ENCODE measurements at places on chromosomes 7 and 10. TPM values are rescaled to one million over a fixed set of nuclear protein-coding genes. Genes with fewer than 3 reads are reported as not detected.

DNA sequence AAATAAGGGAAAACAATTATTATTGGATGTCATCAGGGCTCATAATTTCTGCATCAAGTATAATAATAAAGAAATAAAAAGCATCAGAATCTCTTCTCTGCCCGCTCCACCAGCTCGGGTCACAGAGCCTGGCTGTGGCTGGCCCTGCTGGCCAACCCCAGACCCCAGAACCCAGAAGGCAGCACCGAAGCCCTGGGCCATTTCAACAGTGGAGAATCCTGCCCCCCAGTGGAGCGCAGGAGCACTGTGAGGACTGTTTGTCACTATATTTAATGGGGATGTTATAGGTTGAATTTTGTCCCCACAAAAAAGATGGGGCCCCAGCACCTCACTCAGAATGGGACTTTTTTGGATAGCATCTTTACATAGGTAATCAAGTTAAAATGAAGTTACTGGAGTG lies 27.3 kb downstream of the DENND11 start:
- no peak for DNase-seq

Gene KCNK18
- total RNA-seq = not detected

DNA sequence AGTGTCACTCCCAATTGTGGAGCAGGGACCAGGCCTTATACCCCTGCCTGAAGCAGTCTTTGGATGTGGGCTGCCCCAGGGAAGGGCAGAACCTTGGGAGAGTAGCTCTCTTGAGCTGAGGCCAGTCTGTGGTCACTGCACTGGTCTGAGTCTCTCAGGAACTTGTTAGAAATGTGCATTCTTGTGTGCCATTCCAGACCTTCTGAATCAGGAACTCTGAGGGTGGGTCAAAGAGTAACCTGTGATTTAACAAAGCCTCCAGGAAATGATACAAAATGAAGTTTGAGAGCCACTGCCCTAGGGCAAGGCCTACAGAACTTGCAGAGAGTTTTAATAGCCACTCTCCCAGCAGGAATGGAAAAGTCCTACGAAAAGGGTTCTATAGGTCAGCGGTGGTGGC lies 68.1 kb downstream of the LYZL1 start:
- DNase-seq = peak; percentile 96

DNA sequence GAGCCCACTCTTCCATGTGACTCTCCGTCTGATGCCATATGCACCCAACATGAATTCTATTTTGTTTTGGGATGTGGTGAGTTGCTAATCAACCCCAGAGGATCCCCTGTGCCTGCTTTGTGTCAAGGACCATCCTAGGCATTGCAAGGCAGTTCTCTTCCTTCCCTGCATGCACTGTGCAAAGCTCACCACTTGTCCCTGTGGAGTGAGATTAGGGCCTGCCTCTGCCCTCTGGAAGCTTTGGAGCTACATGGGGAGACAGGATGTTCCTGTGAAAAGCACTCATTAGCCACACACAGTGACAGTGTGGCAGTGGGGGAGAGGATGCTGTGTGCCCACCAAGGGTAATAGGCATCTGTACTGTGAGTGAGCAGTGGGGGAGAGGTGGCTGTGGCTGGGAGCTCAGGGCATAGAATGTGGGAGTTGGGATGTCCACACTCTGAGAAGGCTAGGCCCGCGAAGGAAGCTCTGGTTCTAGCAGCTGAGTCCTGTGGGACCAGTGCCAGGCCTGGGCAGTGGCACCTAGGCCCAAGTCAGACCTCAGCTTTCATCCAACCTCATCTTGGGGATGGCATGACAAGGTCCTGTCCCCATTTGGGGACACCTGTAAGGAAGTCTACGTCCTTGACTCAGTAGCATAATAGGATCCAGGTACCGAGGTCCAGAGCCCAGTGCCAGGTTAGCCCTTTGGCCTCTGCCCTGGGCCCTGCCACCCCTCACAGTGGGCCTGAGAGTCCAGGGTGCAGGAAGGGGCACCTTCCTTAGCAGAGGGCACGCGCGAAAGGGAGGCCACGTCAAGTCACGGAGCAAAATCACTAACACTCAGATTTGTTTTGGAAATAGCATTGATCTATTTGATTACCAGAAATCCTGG lies 6.6 kb downstream of the ADRA2A start:
- DNase-seq = no peak

GRCh38 chr10:98115031-98115787 lies 19.2 kb upstream of the R3HCC1L start:
- no peak for DNase-seq

Gene SFXN2
- total RNA-seq = 5.6 TPM

- peak; percentile 96 for DNase-seq
Observed at GRCh38 chr10:122140941-122141623, 130.0 kb upstream of the BTBD16 start.

Gene SFMBT2
- total RNA-seq = 0.35 TPM

Gene SLC16A9
- 1.1 TPM for total RNA-seq

DNA sequence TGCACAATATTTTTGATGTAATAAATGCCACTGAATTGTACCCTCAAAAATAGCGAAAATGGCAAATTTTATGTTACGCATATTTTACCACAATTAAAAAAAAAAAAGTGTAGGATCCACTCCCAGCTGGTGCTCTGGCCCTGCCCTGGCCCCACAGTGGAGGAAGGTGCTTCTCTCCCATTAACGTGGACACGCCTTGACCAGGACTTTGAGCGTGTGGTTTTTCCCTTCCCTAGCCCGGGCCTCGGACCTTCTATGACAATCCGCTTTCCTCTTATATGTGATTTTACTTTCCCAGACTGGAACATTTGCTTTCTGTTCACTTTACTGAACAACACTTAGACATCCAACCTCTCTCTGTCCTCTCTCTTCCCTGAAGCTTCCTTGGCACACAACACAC lies 29.7 kb upstream of the OCM start:
- no peak for DNase-seq

Gene VAX1
- total RNA-seq = not detected

- DNase-seq = no peak
Observed at GRCh38 chr7:128042012-128042411, 10.8 kb upstream of the LRRC4 start.

- DNase-seq = peak; percentile 26
Observed at GRCh38 chr7:46490406-46490805, 569.3 kb upstream of the IGFBP3 start.

GRCh38 chr10:8489232-8489631 lies 434.7 kb downstream of the GATA3 start:
- DNase-seq = no peak

- DNase-seq = no peak
Observed at GRCh38 chr7:157671358-157672255, 334.8 kb downstream of the DNAJB6 start.

DNA sequence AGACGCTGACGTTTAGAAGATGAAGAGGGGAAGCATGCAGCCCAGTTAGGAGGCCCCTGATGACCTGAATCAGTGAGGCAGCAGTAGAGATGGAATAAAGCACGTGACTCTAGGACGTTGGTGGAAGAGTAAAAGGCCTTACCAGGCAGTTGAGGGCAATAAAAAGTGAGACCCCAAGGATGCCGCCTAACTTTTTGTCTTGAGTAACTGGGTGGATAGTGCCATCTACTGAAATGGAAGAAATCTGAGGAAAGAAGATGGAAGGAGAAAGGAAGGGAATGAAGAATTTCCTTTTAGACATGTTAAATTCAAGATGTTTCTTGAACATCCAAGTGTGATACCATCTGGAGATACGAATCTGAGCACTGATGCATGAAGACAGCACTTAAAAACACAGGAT lies 220.0 kb upstream of the LRRN3 start:
- DNase-seq = no peak

- DNase-seq = no peak
Observed at GRCh38 chr10:18404530-18404929, 246.9 kb downstream of the NSUN6 start.

DNA sequence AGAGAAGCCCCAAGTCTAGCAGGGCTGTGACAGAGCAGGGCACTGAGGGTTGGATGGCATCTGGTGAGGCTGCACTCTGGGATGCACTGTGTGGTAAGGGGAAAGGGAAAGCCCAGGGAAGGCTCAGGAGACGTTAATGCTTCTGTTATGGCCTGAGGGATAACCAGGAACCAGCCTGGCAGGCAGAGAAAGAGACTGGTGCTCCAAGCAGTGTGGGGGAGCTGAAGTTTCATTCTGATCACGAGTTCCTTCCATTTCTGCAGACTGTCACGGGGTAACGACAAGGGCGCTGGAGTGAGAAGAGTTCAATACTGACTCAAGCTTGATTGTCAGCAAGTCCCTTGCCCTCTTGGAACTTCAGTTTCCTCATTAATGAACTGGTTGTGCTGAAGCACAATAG lies 730.9 kb downstream of the GRID1 start:
- DNase-seq = peak; percentile 84

Gene H2BK1
- not detected for total RNA-seq

- no peak for DNase-seq
Observed at GRCh38 chr10:4111643-4112042, 326.6 kb upstream of the KLF6 start.

- DNase-seq = no peak
Observed at GRCh38 chr7:17022920-17023319, 141.1 kb upstream of the AGR3 start.

GRCh38 chr7:44114586-44115310 lies 8.6 kb downstream of the POLD2 start:
- DNase-seq = no peak

Gene SUFU
- total RNA-seq = 8.1 TPM

GRCh38 chr7:117781707-117782106 lies 91.5 kb downstream of the CTTNBP2 start:
- DNase-seq = peak; percentile 71

DNA sequence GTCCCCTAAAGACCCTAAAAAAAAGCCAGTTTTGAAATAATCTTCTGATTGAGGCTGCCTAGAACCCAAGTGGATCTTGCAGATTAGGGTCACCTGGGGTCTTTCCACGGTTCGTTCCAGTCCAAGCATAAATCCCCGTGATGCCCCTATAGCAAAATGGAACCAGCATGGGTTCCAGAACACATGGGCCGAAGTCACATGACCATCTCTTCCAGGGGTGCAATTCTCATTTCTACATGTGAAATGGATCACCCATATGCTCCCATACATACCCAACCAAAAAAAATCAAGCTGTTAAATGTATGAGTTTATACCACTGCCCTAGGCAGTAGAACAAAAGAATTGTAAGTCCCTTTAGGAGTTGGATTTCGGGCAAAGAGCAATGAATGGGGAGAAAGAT lies 245.4 kb downstream of the SKIDA1 start:
- no peak for DNase-seq

DNA sequence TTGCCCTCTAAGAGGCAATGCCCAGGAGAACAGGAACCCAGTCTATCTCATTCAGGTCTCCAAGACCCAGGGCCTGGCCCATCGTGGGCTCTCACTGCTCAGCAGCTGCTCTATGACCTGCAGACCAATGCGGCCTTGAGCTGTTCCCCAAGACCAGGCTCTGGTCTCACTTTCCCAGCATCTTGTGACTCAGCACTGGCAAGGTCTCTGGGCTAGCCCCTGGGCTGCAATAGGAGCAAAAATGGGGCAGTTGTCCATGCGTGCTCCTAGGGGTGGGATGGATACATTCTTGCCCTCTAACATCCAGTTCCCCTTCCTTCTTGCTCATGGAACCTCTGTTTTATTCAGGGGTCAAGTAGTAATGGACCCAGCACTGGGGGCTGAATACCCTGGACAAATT lies 13.5 kb downstream of the GCK start:
- no peak for DNase-seq

DNA sequence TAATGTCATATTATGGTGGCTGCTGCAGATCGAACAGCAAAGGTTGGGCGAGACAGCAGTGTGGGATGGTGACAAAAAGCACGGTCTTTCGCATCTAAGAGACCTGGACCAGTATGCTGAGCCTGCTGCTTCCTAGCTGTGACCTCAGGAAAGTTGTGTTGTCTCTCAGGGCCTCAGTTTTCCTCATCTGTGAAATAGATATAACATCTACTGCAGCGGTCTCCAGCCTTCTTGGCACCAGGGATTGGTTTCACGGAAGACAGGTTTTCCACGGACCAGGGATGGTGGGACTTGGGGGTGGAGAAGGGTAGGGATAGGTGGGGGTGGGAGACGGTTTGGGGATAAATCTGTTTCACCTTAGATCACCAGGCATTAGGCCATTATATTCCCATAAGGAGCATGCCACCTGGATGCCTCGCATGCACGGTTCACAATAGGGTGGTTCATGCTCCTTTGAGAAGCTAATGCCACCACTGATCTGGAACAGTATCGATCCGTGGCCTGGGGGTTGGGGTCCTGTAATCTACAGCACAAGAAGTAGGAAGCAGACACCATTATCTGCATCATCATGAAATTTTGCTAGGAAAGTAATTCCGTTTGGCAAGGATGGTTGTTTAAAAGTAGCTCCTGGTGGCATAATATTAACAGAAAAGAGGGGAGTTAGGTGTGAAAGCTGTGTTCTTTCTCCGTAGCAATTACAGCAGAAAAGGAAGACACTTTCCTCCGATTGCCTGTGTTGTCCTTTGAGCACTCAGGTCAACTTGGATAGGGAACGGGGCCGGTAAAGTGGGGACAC lies 10.8 kb downstream of the KLF6 start:
- peak; percentile 86 for DNase-seq

DNA sequence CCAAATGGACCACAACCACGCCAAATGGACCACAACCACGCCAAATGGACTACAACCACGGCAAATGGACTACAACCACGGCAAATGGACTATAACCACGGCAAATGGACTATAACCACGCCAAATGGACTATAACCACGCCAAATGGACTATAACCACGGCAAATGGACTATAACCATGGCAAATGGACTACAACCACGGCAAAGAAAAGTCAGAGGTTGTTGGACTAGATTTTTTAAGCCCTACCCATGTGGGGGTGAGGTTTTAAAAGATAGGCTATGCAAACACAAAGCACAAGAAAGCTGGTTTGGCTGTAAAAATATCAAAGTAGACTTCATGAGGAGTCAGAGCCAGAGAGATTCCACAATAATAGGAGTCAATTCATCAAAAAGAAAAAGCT lies 55.8 kb downstream of the NCAPG2 start:
- no peak for DNase-seq

DNA sequence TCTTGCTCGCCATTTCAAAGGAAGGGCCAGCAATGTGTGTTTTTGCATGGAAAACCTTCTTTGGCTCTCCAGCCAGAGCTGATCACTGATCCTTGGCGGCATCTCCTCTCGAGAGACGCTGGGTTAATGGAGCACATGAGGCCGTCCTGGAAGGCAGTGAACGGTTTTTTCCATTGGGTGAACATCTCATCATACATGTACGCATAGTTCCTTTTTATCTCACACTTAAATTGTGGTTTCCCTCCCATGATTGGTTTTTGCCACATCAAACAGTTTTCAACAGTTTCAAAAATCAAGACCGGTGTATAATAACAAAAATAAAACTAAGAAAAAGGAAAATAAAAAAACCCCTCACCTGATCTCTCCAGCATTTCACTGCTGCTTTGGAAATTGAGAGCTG lies 276.4 kb downstream of the TCF7L2 start:
- DNase-seq = peak; percentile 53

Data from renal cortical epithelial cell (primary cell).